Putamen (tissue), 1 donor: ENCODE measurements at places on chromosomes 5 and 9.
A peak's percentile ranks its signal among the peaks of the same experiment; 100 is the strongest.

GRCh38 chr5:142717582-142718215, 31.8 kb upstream of the FGF1 start:
- peak; percentile 55 for DNase-seq

- DNase-seq, result no peak
Observed at GRCh38 chr5:172486451-172486850, 32.1 kb upstream of the SH3PXD2B start.

- no peak for DNase-seq
Observed at GRCh38 chr5:59506285-59506877, 387.1 kb downstream of the PDE4D start.

GRCh38 chr5:135442431-135443160, 4.6 kb downstream of the DCANP1 start:
- DNase-seq, result no peak

DNA sequence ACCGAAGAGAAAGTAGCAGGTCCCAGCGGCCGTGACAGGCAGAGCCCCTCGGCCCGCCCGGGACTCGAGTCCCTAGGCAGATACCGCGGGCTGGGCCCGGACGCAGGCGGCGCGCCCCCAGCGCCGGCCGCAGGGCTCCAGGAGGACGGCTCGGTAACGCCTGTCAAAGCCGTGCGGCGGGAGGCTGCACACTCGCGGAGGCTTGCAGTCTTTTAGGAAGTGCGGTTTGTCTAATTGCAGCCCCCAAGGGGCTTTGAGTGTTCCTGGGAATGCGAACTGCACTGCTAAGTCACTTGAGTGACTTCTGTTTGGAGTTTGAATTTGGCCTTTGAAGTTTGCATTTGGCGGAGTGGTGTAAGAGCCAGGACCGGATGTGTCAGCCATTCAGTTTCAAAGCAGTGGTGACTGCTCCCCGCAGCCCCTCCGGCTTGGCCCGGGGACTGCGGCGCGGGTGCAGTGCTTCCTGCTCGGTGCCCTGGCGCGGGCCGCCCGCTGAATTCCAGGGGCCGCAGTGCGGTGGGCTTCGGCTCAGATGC, 1.3 kb downstream of the MAP3K1 start:
- no peak for DNase-seq

GRCh38 chr5:126837906-126838539, 61.1 kb downstream of the LMNB1 start:
- DNase-seq, result no peak

- peak; percentile 44 for DNase-seq
Observed at GRCh38 chr9:120755810-120756434, 37.3 kb downstream of the FBXW2 start.

GRCh38 chr5:55732585-55732984, 5.3 kb upstream of the DDX4 start:
- DNase-seq, result no peak

GRCh38 chr5:95599252-95599651, 20.6 kb upstream of the GPR150 start:
- DNase-seq, result no peak
